ENCODE measurements at places on chromosomes 2 and 18.

DNA sequence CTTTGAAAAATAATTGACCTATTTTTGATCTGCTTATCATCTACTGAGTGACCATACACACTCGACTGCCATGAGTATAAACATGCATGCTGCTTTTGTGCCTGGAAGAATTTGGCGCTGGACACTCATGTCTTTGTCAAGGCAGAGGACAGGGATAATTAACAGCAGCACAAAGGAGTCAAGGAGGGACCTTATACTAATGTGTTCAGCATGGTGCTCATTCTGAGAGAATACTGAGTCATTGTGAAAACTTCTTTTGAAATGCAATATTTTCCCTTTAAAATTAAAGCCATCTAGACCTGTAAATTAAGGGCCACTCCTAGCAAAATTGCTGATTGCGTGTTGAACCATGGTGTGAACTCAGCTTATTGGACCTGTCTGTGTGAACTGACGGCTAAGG, 116.3 kb downstream of the ZNF532 start:
- no peak for DNase-seq

DNA sequence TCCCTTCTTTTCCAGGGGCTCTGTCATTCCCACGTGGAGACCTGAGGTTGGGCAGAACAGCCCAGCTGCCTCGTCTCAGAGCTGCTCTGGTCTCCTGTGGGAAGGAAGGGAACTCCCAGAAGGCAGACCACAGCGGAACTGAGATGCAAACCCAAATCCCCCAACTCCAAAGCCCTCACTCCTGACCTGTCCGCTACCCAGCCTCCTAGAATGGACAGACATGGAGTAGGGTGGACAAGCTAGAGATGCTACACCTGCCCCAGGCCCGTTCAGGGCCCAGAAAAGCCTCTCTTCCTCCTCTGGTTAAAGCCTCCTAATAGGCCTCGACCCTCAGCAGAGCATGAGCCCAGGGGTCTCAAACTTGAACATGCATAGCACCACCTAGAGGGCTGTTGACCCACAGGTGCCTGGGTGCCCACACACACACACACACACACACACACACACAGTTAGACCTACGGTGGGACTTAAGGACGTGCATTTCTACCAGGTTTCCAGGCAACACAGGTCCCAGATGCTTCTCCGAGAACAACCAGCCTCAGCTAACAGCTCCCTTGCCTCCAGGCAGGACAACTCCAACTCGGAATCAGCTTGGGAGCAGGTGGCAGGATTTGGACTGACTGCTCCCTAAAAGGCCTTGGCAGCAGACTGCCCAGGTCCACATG, 93.5 kb downstream of the TNS1 start:
- DNase-seq, result no peak

DNA sequence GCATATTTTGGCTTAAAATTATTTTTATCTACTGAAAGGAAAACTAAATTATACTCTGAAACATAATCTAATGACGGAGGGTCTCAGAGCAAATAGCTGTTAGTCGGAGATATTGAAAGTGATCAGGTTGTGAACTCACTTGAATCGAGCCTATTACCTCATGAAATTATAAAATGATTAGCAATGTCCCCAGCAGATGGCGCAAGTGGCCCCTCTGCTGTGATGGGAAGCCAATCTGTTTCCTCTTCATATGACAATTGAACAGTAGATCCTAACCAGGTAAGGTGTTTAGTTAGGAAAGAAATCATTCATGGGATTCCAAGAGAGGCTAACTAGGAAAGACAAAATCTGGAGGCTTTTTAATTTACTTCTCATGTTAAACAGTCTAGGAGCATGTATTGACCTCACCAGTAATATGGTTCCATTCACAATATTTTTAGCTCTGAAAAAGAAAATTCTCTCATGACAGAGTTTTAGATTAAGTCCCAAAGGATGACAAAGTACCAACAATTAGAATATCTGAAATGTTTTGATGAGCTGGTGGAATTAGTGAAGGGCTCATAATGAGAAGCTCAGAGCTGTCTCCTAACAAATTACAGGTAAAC, 29.9 kb upstream of the MPPE1 start:
- DNase-seq, result peak; percentile 70

GRCh38 chr2:84782717-84783442, 98.0 kb downstream of the TRABD2A start:
- DNase-seq, result no peak

- no peak for DNase-seq
Measured at GRCh38 chr2:52874466-52875106, 893.0 kb upstream of the CHAC2 start.

GRCh38 chr2:6139916-6140315, 447.7 kb downstream of the SOX11 start:
- no peak for DNase-seq

DNA sequence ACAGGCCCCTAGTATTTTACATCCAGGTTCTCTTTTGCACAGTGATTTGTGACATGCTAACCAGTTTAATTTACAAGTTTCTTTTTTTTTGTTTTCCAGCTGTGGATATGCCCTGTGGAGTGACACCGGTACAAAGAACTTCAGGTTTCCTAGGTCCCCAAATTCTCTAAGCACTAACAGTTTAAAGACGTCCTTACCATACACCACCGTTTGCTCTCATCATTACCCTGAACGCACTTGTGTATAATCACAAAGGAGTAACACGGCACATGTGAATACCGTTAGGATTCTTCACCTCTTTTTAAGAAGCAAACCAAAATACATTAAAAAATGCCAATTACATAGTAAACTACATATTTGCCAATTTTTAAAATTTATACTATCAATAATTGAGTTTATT, 853 bp downstream of the LANCL1 start:
- no peak for DNase-seq

- DNase-seq, result no peak
Measured at GRCh38 chr18:39149211-39149806, 1583.7 kb upstream of the CELF4 start.

DNA sequence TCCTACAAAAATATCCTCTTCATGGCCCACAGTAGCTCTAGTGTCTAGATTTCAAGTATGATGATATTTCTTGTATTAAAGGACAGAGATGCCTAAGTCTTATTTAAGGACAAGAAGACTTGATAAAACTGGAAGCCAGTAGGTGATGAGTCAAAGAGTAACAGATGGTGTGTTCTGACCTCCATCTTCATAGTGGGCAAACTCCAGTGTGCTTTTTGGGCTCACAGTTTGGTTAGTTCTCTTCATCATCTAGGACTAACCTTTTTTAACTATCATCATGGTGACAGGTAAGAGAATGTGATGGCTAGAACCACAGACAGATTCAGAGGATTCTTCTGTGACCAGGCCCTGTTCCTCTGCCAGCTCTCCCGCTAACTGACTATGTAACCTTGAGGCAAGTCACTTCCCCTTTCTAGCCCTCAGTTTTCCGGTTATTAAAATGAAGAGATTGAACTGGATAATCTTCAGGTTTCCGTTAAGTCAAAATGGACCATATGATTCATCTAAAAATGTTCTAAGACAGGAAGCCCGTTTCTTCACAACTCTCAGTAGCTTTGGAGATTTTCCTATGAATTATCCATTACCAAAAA, 140.3 kb upstream of the RASGRP3 start:
- DNase-seq, result no peak

DNA sequence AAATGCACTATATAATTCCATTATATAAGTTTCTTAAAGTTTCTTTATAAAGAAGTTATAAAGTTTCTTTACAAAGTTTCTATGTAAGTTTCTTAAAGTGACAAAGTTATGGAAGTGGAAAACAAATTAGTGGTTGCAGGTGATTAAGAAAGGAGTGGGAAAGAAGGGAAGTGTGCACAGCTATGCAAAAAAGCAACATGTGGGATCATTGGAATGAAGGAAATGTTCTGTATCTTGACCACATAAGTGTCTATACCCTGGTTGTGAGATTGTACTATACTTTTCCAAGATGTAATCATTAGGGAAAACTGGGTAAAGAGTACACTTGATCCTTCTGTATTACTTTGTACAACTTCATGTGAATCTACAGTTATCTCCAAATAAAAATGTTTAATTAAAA, 1541.1 kb downstream of the LRP1B start:
- DNase-seq, result no peak

DNA sequence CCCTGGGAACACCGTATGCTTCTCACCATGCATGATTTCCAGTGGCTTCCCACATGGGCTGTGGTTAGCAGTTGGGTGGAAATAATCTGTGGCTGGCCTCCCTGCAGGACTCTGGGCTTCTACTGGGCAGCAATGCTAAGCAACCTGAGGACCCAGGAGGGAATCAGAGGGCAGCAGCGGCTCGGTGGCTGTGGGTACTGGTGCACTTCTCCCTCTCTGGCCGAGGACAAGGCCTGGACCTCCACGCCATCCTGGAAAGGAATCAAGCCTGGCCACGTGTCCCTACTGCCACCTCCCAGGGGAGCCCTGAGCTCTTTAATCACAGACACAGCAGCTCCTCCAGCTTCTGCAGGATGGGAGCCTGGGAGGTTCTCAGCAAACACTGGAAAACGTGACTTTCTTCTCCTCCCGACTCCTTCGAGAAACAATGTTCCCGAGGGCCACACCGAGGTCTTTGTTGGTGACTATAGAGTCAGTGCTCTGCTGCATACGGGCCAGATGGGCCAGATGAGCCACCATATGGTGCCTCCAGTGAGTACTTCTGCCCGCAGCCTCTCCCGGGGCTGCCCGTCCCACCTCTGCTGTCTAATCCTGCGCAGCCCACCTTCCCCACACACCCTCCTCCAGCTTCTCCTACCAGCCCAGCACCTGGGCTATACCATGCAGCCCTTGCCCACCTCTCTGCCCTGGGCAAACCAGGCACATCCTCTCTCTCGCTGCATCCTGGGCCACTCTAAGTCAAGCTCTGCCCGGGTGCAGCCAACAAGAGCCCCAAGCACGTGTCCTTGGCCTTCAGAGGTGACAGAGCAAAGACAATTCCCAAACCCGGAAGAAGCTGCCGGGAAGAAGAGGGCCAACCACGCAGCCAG, 42.8 kb upstream of the OTOS start:
- DNase-seq, result no peak

GRCh38 chr2:189191766-189192165, 12.2 kb upstream of the COL5A2 start:
- no peak for DNase-seq

- DNase-seq, result no peak
Measured at GRCh38 chr18:70256184-70256583, 32.7 kb upstream of the SOCS6 start.

DNA sequence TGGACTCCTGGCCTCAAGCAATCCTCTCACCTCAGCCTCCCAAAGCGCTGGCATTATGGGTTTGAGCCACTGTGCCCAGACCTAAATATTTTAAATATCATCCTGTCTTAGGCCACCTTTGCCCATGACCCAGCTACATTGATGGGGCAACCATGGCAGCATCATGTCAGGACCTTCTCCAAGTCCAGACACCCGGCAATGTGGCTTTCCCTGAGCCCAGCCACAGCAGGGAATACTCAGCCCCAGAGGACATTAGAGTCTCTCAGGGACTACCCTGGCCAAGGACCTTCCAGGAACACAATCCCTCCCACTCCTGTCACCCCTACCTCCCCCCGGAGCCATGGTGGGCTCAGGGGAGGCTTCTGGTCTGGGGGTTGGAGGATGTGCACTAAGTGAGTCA, 72.8 kb downstream of the SMAD7 start:
- no peak for DNase-seq

DNA sequence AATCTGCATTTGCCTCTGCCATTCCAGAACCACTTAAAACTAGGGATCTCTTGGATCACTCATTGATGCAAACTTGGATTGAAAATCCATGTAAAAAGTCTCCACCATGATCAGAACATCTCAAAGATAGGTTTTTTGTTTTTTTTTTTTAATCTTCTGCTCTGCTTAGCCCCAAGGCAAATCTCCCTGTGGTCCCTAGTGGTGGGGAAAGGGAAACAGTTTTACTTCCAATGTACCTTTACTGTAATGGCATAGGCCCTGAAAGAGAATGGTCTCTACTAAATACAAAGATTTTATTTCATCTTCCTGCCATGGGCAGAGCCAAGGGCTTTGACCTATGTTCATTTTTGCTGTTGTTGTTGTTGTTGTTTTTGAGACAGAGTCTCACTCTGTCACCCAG, 78.4 kb downstream of the KANSL1L start:
- DNase-seq, result no peak

DNA sequence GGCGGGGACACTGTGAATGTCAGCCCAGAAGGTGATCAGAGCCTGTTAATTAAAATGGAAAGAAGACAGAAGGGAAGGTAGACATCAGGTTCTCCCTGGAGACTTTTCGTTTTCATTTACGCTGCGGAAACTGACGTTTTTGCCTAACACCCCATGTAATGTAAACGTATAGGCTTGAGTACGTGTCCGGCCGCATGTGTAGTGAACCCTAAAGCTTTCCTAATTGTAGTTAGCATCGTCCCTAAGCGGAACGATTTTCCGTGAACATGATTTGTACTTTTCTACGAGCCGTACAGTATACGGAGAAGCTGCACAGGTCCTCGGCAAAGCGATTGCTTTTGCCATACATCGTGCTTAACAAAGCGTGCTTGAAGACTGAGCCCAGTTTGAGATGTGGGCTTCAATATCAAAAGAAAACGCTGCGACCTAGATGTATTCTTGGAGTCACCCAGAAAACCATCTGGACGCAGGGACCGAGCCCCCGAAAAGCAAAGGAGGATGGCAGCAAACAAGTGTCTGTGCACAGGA, 284 bp downstream of the TIMM21 start:
- no peak for DNase-seq

DNA sequence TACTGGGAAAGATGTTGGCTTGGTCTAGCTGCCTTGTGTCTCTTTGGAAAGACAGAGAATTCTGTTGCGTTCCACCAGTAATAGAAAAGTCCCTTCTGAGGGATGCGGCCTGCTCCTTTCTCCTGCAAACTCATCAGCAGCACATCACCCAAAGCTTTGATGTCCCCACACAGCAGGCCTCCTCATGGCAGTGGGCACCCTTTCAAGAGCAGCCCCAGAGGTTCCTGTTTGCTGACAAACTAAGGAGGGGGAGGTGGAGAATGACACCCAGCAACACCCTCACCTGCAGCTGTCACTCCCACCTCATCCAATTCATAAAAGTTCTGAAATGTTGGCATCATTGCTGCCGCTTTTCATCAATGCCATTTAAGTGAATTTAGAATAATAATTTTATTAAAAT, 556.6 kb downstream of the BCL11A start:
- DNase-seq, result no peak

GRCh38 chr18:68942230-68942629, 144.3 kb downstream of the CCDC102B start:
- DNase-seq, result no peak

GRCh38 chr18:27750014-27750413, 426.9 kb downstream of the CDH2 start:
- peak; percentile 5 for DNase-seq

Data from NCI-H1105 treated with DMSO at 0.1 percent for 48 hours (cell line).